Cardiac atrium fibroblast (primary cell): ENCODE measurements at places on chromosomes 6 and 20. TPM values are rescaled to one million over a fixed set of nuclear protein-coding genes. Genes with fewer than 3 reads are reported as not detected.

Gene MYMX
- 0.49 TPM in 1 of 2 replicates, not detected in the other for total RNA-seq

Gene PXDC1
- 88.0 and 97.5 TPM in 2 replicates for total RNA-seq

Gene BFSP1
- 0.36 and 2.3 TPM in 2 replicates for total RNA-seq

Gene WFDC12
- not detected in 2 replicates for total RNA-seq

Gene PRSS16
- total RNA-seq, result not detected in 2 replicates

Gene LPA
- not detected in 2 replicates for total RNA-seq

Gene TMEM217
- total RNA-seq, result 0.65 TPM in 1 of 2 replicates, not detected in the other

Gene HEY2
- not detected in 2 replicates for total RNA-seq

Gene MCHR2
- not detected in 2 replicates for total RNA-seq

Gene NANP
- total RNA-seq, result 4.5 and 6.3 TPM in 2 replicates

Gene FERMT1
- total RNA-seq, result 1.4 and 2.3 TPM in 2 replicates

Gene PSORS1C1
- 0.16 and 1.1 TPM in 2 replicates for total RNA-seq

Gene CTCFL
- not detected in 2 replicates for total RNA-seq

Gene MYLK2
- total RNA-seq, result under 0.01 TPM in 1 of 2 replicates, not detected in the other

Gene NKX2-4
- not detected in 2 replicates for total RNA-seq

Gene TPD52L1
- 0.49 and 1.3 TPM in 2 replicates for total RNA-seq

Gene ATP5F1E
- total RNA-seq, result 22.0 and 23.8 TPM in 2 replicates

Gene HLA-DOB
- 0.36 TPM in 1 of 2 replicates, not detected in the other for total RNA-seq

Gene KIF25
- not detected in 2 replicates for total RNA-seq

Gene CDH4
- total RNA-seq, result 0.32 and 0.54 TPM in 2 replicates

Gene BPIFA2
- not detected in 2 replicates for total RNA-seq

Gene SCGN
- total RNA-seq, result not detected in 2 replicates

Gene NMBR
- total RNA-seq, result not detected in 2 replicates
